ENCODE measurements at places on chromosomes 5 and 9. TPM values are rescaled to one million over a fixed set of nuclear protein-coding genes. Genes with fewer than 3 reads are reported as not detected.

Gene C6
- total RNA-seq = 0.12 TPM

DNA sequence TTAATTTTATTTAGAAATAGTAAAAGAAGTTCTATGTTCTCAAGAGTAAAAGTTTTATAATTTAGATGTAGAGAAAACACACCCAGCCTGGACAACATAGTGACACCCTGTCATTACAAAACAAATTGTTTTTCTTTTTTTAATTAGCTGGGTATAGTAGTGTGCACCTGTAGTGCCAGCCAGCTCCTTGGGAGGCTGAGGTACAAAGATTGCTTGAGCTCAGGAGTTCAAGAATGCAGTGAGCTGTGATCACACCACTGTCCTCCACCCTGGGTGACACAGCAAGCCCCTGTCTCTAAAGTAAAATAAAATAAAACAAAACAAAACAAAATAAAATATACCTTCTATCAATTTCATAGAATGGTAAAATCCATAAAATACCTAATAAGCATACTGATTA, 1017.8 kb upstream of the DMAC1 start:
- DNase-seq = no peak

GRCh38 chr5:88881571-88881971, 1.4 kb downstream of the MEF2C start:
- DNase-seq = no peak

DNA sequence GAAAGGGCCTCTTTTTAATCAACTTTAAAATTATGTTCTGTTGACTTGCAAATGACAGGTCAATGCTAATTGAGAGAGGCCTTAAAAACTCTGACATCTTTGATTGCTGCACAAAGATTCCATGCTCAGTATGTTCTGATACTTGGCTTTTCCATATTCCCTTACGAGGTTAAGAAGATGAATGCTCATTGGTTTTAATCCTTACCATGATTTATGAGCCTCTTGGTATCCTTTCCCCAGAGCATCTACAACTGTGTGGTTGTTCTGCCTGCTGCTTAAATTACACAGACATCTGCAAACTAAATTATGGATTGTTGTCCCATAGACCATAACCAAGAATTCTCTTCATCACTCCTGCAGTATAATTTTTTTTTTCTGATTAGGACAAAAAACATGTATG, 352.6 kb downstream of the CDH12 start:
- no peak for DNase-seq

- peak; percentile 87 for DNase-seq
Measured at GRCh38 chr5:160463740-160464465, 42.2 kb downstream of the PTTG1 start.

DNA sequence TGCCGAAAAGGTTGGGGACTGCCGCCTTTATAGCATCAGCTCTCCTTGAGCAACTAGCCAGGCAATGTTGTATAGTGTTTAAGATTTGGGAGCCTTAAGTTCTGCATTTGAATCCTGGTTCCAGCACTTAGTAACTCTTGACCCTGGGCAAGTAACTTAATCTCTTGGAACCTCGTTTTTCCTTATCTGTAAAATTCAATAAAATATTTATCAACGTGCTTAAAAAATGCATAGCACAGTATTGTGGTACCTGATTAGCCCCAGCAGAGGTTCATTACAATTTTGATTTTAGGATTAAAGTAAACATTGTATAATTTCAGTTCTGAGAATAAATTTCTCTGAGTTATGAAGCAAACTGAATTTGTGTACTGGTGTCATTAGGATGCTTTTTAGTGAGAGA, 66.4 kb downstream of the ZSWIM6 start:
- no peak for DNase-seq

- no peak for DNase-seq
Measured at GRCh38 chr9:121349009-121349408, 21.0 kb downstream of the STOM start.

GRCh38 chr5:154642499-154643245, 112.5 kb upstream of the LARP1 start:
- peak; percentile 15 for DNase-seq

GRCh38 chr9:123522251-123522650, 166.3 kb downstream of the CRB2 start:
- no peak for DNase-seq
